Activated CD8-positive, alpha-beta T cell treated with anti-CD3 and anti-CD28 coated beads, Interleukin-2, amount 10 ng/mL, durations not matched to agents 7 days and 5 days (primary cell): ENCODE measurements at places on chromosomes 13 and 19.

DNA sequence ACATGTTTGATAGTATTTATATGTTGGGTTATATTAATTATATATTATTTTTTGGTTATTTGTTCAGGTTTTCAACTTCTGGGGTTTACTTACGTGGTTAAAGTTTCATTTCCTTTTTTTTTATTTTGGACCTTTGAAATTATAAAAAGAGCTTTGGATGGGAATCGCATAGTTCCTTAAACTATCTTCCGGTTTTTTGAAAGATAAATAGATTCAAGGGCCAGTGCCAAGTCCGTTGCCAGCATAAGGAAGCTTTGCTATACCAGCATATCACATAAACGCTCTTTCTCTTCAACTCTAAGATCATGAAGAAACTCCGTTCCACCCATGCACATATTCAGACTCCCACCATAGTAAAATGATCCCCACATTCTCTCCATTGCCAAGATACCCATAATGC is 7.4 kb upstream of the OXGR1 start:
- DNase-seq, result no peak

GRCh38 chr19:8610041-8610935 is at the start of gene ADAMTS10:
TSS of gene ADAMTS10 (minus strand) at chr19:8610715. CDS start at chr19:8605710, 5,005 bp downstream.
- DNase-seq, result peak; percentile 34

DNA sequence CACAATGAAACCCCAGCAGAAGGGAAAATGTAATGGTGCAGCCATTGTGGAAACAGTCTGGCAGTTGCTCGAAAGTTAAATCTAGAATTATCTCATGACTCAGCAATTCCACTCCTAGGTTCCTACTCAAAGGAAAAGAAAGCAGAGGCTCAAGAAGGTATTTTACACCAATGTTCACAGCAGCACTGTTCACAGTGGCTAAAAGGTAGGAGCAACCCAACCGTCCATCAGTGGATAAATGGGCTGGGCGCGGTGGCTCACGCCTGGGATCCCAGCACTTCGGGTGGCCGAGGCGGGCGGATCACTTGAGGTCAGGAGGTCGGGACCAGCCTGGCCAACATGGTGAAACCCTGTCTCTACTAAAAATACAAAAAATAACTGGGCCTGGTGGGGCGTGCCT is 25.9 kb downstream of the ZFR2 start:
- DNase-seq, result no peak

DNA sequence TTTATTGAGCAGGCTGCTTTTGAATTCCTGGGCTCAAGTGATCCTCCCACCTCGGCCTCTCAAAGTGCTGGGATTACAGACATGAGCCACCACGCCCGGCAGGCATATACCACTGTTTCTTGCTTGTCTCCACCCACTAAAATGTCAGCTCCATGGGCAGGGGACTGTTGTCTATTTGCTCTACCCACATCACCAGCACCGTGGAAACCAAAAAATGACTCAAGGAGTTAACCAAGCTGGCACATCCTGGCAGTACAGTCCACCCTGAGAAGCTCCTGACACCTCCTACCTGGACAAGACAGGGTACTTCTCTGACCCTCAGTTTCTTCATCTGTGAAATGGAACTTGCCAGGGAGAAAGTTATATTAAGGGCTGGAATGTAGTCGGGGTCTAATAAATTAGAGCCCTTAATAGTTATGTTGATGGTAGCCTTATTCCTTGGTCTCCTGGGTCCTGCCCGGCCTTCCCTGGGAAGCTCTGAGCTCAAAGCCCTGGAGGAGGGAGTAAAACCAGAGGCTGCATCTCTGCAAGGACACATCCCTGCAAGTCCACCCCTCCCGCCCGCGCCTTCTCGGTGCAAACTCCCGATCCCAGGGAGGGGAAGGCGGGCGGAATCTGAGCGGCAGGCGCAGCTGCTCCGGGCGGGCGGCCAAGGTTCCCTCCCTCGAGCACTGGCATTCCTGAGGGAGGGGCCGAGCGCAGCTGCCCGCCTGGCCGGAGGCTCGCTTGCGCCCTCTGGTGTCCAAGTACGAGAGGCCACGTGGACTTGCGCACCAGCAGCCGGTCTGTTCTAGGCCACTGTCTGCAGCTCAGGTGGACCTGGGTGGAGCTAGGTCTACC is 14.1 kb downstream of the RDH8 start:
- peak; percentile 81 for DNase-seq

DNA sequence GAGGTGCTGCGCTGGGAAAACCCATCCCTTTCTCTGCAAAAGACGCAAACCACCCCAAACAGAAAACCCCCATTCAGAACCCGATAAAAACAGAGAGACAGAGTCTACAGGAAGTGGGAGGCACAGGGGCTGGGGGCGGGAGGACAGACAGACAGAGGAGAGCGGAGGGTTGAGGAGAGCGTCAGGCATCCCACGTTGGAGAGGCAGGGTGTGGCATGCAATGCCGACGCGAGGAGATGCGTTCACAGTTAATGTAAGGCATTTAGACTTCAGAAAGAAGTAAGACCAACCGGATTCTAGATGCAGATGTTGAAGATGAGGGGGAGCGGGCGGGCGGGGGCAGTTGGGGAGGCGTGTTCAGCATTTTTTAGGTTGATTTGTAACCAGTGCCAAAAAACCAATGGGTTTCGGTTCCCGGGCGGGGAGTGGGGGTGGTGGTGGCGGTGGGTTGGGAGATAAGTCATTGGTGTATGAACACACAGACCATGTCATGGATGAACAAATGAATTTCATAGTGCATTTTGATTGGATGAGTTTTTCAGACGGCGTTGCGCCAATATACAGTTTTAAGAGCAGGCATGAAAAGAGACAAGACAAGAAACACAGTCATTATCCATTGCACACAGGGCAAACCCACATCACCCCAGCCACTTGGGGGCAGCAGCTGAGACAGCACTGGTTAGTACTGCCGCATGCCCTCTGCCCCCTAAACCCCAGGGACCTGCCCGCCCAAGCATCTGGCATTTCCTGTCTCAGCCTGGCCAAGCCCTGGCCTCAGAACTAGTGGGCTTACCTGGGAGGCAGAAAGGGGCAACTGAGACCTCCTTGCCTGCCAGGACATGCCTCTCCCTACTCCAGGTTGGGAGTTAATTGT is 91.3 kb downstream of the IER2 start:
- DNase-seq, result peak; percentile 43

DNA sequence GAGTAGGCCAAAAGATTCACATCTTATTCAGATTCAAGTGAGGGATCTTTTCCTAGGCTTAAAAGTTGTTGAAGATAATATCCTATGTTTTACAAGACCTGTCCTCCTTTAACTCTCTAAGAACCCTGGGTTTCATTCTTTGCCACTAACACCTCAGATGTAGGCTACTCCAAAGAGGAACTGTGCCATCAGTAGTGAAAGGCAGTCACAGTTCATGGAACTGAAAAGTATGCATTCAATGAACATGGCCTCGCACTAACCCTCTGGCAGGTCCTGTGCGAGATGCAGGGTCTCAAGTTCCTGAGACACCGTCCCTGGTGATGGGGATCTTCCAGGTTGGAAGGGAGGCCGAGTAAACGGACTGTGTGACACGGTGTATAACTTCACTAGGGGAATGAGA is 4.3 kb downstream of the LGALS14 start:
- DNase-seq, result no peak

GRCh38 chr19:1238369-1239303 is 831 bp upstream of the CBARP start:
- DNase-seq, result no peak

GRCh38 chr13:75220861-75221260 is 261.1 kb downstream of the TBC1D4 start:
- DNase-seq, result no peak

- no peak for DNase-seq
Observed at GRCh38 chr13:64551755-64552154, 2678.4 kb downstream of the PCDH9 start.

GRCh38 chr19:2049741-2050348 is 1.2 kb downstream of the MKNK2 start:
- peak; percentile 74 for DNase-seq

GRCh38 chr13:30702006-30702405 is 33.3 kb upstream of the ALOX5AP start:
- no peak for DNase-seq

- peak; percentile 48 for DNase-seq
Observed at GRCh38 chr13:24511019-24511815, 1.4 kb downstream of the PARP4 start.

GRCh38 chr19:28393574-28394336 is 819.2 kb downstream of the UQCRFS1 start:
- peak; percentile 19 for DNase-seq

DNA sequence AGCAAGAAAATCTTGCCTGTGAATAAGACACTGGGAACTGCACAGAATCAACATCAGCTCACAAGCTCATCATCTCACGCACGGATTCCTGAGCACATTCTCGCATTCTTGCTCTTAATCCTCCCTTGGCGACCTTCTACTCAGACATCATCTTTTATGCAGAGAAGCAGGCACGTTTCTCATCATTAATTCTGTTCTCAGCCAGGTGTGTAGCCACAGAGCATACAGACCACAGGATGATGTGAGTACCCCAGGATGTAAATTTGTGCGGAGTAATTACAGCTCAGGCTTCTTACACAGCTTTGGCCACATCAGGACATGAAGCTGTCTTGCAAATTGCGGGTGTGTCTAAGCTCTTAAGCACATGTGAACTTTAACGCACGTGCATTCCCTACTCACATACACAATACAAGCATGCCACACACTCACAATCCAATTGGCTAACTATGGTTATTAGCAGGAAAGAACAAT is 36.5 kb upstream of the SACS start:
- no peak for DNase-seq

- DNase-seq, result peak; percentile 70
Observed at GRCh38 chr19:51439021-51439465, 19.2 kb downstream of the SIGLEC8 start.

GRCh38 chr19:50000038-50000840 is 24.9 kb downstream of the VRK3 start:
- DNase-seq, result no peak
